Left lung (tissue), 14 donors: ENCODE measurements at places on chromosomes 16 and 17. TPM values are rescaled to one million over a fixed set of nuclear protein-coding genes. Genes with fewer than 3 reads are reported as not detected.

ACSM2A gene
- not detected for total RNA-seq

PHOSPHO1 gene
- total RNA-seq: 1.0 TPM

TMEM238L gene
- total RNA-seq: not detected

RNF227 gene
- 4.5 TPM for total RNA-seq

ITGA2B gene
- total RNA-seq: 3.2 TPM

TNFSF13 gene
- total RNA-seq: 79.2 TPM

CHAD gene
- total RNA-seq: 0.17 TPM

IRX5 gene
- 12.8 TPM for total RNA-seq

PDIA2 gene
- 0.32 TPM for total RNA-seq

SNTB2 gene
- 47.3 TPM for total RNA-seq

FOXJ1 gene
- total RNA-seq: 7.7 TPM

SOCS3 gene
- total RNA-seq: 110 TPM

ADAD2 gene
- 0.24 TPM for total RNA-seq

WNT9B gene
- 1.2 TPM for total RNA-seq

LYRM1 gene
- 28.7 TPM for total RNA-seq

CHD9NB gene
- 10.7 TPM for total RNA-seq

CDYL2 gene
- total RNA-seq: 12.8 TPM

KCNH4 gene
- not detected for total RNA-seq

GPATCH8 gene
- 29.8 TPM for total RNA-seq

BCL6B gene
- total RNA-seq: 13.3 TPM

KRT39 gene
- not detected for total RNA-seq

HDAC5 gene
- 28.0 TPM for total RNA-seq

RASD1 gene
- total RNA-seq: 14.2 TPM

CDH13 gene
- total RNA-seq: 8.7 TPM
